ENCODE measurements at places on chromosomes 6 and 20.

DNA sequence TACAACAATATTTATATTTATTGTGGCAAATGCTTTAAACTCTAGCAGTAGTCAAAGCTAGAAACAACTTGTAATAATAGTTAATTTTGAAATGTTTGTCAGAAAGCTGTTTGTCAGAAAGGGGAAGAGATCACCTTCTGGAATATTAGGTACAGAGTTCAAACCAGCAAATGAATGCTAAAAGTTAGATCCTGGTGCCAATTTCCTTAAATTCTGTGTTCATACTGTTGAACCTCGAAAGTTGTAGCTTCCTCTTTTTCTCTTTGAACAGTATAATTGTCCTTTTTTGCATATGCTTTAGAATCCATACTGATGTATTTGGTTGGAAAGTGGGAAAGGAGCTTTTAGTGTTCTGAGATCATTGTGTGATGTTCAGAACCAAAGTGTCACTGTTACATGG lies 22.4 kb downstream of the ITCH start:
- peak; percentile 7 for DNase-seq

GRCh38 chr6:6890400-6890858 lies 217.3 kb upstream of the RREB1 start:
- DNase-seq = no peak

DNA sequence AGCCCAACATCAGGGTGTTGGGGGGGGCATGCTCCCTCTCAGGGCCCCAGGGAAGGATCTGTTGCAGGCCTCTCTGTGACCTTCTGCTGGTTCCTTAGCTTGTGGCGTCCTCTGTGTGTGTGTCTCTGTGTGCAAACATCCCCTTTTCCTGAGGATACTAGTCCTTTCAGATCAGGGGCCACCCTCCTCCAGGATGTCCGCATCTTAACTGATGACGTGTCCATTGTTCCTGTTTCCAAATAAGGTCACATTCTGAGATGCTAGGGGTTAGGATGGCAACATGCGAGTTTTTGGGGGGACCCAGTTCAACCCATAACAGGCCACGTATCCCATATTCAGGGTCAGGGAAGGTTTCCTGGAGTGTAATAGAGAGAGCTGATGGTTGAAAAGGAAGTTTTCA lies 40.9 kb downstream of the GMPR start:
- DNase-seq = no peak

DNA sequence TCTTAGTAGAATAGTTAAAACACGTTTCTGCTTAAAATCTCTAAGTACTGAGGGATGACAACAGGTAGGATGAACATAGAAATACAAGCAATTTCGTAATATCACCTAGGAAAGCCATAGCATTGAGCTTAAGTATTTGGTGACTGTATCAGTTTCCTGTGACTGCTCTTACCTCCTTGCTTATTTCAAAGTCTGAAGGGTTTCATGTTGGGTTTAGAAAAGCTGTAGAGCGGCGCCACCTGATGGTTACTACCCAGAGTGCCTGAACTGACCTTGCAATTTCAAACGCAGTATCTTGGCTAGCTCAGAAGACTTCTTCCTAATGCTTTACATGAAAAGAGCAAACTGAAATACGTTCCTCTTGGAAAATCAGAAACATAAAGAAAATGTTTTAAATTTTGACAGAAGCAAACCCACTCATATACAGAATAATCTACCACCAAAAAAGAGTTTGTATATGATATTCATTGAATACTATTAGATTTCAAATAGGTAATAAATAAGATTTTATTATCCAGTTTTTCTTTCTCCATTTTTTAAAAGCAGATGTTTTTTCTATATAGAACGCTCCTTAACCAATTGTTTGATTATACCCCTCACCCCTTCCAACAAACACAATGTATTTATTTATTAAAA lies 82.3 kb upstream of the RIPOR2 start:
- DNase-seq = peak; percentile 19

DNA sequence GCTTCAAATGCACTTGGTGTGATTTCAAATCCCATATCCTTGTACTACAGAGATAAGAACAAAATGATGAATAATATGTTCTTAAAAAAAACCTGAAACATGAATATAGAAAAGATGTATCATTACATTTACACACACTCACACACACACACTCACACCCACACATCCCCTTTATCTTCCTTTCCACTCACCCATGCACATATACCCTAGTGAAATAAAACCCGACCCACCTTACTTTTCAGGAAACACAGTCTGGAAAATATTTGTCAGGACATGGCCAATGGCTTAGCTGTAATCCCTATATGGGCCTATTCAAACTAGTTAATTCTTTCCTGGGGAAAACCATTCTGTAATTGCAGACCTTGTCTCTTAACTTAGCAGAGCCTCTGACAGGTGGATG lies 60.8 kb upstream of the EDN1 start:
- no peak for DNase-seq

DNA sequence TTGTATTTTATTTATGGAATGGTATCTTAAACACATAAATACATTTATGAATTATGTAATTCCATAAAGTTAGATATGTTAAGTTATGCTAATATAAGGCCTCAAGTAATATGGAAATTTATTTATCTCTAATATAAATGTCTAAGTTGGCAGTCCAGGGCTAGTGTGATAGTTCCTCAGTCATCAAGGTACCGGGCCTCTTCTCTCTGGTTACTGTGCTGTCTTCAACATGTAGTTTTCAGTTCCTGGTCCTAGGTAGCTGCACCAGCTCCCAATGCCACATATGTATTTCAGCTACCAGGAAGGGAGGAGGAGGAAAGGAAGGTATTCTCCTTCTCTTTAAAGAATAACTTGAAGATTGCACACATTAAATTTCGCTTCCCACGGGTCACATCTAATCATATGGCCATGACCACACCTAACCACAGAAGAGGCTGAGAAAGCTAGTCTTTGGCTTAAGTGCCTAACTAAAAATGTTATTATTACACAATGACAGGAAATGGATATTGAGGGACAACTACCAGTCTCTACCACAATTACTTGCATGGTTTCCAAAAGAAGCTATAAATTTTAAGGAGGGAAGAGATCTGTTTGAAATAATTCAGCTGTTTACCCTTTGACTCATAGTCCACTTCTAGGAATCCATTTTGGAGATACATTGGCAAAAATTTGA lies 68.6 kb downstream of the BCKDHB start:
- peak; percentile 3 for DNase-seq

GRCh38 chr6:40762981-40763380 lies 175.8 kb upstream of the LRFN2 start:
- DNase-seq = no peak

DNA sequence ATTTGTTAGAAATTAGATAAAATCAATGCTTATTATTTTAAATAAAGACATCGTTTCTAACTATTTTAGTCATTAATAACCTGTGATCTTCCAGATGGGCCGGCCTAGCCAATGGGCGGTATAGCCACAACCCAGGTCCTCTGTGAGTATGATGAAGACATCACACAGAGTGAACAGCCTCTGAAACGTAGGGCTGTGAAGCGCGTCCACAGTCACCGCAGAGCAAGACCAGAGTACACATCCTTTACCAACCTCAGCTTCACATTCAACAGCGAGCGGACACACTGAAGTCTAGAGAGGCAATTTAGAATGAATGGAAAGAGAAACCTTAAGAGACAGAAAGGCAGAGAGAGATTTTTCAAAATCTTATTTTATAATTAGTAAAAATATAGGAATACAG lies 125.0 kb upstream of the RPS6KA2 start:
- no peak for DNase-seq

DNA sequence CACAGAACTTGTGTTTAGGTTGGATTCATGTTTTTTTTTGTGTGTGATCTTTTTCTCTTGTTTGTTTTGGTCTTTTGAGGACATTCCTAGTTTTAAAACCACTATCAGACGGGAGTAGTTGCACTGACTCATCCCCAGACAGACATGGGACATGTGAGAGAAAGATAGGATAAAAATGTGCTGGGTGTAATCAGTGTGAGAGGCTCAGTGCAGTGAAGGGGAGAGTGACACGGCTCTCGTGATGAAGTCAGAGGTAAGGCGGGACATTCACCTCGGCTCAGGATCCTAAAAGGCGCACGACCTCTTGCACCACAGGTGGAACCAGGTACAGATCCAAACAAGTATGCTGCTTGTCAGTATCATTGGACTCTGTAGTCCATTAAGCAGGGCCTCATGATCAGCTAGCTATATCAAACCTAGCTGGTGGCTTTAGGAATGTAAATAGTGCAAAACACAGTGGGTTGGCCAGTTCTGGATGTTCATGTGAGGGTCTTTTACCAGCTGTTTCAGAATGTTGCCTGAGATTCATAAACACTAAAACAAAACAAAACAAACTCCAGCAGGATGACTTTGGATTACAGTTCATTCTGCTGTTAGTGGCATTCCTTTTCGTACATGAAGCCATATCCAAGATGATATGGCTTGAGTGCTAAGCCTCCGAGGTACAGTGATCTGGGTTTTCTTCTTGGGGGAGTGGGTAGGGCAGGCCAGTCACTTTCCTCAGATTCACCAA lies 18.0 kb downstream of the FOXO3 start:
- DNase-seq = no peak

DNA sequence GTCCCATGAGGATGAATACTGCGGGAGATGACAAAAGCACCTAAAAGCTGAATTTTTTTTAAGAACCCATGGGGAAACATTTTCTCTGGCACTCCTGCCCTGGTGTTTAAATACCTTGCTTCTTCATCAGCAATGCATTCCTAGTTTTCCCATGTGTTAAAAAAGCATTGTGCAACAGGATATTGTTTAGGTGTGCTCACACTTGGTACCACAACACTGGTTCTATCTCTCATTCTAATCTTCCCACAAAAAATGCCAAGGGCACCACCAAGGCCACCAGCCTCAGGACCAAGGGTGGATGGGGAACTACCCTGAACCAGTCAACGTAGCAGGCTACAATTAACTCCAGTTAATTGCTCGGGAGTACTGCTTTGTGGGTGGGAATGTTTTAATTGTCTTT lies 50.9 kb downstream of the ALDH5A1 start:
- DNase-seq = no peak

- no peak for DNase-seq
These were observed 55.5 kb upstream of the CHRNA4 start for GRCh38 chr20:63416631-63417030.

DNA sequence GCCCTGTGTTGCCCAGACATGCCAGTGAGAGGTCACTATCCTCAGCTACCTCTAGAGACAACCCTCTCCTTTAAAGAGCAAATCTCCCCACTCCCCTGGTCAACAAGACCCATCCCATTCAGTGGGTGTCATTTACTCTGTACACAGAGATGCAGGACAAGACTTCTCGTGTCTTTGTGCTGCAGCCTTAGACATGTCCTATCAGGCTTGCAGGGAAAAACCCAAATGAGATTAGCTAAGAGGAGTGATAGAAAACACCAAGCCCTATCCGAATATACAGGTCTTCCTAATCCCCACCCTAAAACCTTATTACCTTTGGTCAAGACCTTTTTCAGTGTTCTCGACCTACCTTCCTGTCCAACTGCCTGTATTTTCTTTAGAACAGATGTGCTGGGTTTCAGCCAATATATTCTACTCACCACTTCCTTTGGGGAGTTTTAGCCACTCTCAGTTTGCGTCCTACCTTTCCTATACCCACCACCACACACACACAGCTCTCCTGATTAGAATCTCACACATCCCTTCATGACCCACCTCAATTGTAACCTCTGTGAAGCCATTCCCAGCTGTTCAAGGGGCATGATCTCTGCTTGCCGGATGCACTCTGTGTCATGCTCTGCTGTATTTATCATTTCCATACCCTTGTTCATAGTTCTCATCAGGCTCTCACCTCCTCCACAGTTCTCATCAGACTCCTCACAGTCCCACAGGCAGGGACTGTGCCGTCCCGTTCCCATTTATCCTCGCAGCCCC lies 39.7 kb downstream of the TRAM2 start:
- DNase-seq = peak; percentile 30

DNA sequence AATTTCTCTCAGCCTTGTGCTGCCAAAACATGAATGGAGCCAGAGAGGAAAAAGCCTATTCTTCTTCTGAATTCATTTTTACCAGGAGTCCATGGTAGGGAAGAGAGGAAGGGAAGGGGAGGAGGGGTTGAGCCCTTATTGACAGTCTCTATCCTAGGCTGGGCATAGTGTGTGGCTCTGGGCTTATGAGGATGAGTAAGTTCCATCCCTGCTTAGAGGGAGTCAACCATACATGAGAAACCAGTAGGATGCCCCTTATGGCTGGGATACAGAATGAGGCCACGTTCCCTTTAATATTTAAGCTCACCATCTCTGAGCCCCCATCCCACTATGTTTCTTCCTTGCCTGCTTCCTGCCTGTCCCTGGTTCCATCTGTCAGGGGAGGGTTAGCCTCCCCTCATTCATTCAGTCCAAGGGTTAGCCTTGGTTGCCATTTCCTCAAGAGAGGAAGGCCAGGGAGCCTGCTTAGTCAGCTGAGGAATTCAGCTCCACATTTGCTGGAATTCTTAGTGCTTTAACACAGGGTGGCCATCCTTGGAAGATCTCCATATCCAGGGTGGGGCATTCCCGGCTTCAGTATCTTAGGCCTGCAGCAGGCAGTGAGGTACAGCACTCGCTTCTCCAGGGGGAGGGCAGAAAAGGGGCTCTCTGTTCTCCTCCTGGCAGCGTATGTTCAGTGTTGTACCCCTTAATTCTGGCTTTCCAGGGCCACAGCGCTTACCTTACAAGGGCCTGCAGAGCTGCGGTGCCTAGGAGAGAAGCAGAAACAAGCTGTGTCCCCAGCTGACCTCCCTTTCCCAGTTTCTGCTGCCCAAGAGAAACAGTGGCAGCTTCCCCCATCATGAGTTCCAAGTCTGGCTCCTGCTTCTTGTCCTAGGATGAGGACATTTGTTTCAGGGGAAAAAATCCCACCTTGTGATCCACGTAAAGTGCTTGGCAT lies 12.5 kb downstream of the SIRT5 start:
- DNase-seq = no peak

GRCh38 chr6:25229671-25230321 lies 49.4 kb upstream of the CARMIL1 start:
- no peak for DNase-seq

- DNase-seq = no peak
These were observed 119.0 kb upstream of the STMND1 start for GRCh38 chr6:16982807-16983206.

DNA sequence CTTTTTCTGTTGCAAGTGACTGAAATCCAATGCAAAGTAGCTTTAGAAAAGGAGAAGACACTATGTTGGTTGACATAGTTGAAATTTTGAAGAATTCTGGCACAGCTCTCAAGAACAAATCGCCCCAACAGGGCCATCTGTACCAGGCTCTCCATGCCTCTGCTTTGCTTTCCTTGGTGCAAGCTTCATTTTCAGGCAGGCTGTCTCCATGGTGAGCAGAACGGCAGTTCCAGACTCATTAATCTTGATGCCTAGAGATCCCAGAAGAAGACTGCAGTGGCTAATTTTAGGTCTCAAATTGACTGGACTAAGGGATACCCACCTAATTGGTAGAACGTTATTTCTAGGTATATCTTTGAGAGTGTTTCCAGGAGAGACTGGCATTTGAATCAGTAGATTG lies 950.7 kb upstream of the FLRT3 start:
- DNase-seq = no peak

DNA sequence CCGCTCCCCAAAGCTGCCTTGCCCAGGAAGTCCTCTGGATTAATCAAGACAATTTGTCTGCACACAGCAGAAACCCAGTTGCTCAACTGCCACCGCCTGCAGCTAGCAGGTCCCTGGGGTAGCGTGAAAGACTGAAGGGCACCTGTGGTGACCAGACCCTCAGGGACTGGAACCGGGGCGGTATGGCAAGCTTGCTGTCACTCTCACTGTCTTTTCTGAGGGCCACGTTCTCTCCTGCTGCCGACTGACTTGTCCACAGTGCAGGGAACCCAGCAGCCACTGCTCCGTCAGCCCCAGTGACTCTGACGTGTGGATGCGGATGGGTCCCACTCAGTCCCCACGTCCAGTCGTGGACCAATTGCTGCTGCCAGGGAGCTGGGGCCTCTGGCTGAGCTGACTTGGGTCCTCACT lies 72.8 kb upstream of the PMEPA1 start:
- no peak for DNase-seq

Measured in KG1 (cell line).